ENCODE measurements at places on chromosomes 2 and 18.

DNA sequence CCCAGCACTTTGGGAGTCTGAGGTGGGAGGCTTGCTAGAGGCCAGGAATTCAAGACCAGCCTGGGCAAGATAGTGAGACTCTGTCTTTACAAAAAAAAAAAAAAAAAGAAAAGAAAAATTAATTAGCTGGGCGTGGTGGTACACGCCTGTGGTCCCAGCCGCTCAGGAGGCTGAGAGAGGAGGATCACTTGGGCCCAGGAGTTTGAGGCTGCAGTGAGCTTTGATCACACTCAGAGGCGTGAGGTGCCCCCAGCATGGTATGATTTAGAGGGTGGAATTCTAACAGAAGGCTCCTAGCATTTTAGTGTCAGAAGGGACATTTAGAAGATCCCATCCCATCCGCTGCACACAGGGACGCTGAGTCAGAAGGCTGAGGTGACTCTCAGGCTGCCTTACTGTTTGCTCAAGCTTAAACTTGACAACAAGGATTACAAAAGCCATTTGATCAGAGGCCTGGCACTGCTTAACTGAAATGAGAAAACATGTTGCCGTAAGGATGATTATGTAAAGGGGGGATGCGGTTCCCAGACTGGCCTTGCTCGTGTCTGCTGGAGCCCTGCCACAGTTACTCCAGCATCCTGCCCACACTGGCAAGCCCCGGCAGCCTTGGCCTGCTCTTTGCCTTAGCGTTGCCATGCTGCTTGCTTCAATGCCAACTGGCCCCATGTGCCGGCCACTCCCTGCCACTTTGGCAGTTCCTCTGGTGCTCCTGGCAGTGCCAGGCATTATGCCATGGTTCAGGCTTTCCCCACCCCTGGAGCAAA lies 45.6 kb upstream of the SLC1A4 start:
- no peak for DNase-seq

GRCh38 chr18:73826098-73826497 lies 321.5 kb downstream of the FBXO15 start:
- no peak for DNase-seq

GRCh38 chr2:210224941-210225672 lies at the start of gene ACADL:
ACADL (minus strand) TSS chr2:210225447; CDS start chr2:210225263, 184 bp downstream.
- DNase-seq: no peak

GRCh38 chr2:241882091-241882625 lies 12.6 kb downstream of the RTP5 start:
- DNase-seq: peak; percentile 60

- DNase-seq: no peak
These were observed 134.2 kb upstream of the SPRED2 start for GRCh38 chr2:65566617-65567016.

DNA sequence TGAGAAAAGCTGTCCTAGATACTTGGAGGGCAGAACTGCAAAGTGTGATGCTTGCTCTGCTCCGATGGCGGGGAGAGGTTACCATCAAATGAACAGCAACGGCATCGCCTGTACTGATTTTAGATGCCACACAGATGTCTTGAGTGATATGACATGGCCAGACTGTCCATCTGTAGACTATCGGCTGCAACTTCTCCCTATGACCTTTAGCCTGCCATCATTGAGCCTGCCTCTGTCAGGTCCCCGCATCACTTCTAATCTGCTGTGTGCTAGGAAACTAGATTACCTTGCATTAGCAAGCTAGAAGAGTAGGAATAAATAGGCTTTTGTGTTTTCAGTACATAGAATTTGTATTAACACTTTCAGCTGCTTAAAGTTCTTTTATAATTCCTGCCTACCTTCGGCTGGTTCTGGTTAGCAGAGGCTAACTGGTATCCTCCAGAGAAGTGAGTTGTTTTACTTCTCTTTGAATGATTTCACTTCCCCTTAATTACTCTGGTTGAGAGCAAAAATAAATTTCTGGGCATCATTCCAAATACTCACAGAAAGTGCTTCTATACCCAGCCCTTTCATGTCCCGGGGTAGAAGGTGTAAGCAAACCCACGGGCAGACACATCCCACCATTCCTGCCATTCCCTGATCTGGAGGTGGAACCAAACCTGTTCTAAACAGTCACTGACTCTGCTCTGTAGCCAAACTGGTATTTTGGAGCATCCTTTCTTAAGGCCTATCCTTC lies 24.0 kb downstream of the GAREM2 start:
- no peak for DNase-seq

GRCh38 chr18:9648431-9649163 lies 34.2 kb upstream of the PPP4R1 start:
- no peak for DNase-seq

- DNase-seq: no peak
These were observed 66.1 kb upstream of the ZNF397 start for GRCh38 chr18:35174745-35175144.

- no peak for DNase-seq
These were observed 20.5 kb downstream of the ADAM17 start for GRCh38 chr2:9535177-9535576.

- no peak for DNase-seq
These were observed 68.7 kb downstream of the COL4A4 start for GRCh38 chr2:227095346-227095745.

GRCh38 chr18:10524507-10525370 lies 1.1 kb upstream of the NAPG start:
- no peak for DNase-seq

DNA sequence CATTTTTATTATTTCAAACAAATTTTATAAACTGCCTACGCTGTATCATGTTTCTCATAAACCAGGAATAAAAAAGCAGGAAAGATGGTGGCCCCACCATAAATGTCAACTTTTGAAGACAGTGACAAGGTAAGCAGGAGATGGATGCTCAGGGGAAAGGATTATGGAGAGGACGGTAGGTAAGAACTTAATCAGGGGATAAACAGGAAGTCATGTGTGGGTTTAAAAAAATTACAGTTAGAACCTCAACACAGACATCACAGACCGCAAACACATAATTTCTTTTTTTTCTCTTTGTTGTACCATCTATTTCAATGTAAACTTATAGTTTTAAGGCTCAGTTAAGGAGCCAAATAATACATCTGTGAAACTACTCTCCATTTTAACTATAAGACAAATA lies 575.2 kb upstream of the SLC8A1 start:
- no peak for DNase-seq

DNA sequence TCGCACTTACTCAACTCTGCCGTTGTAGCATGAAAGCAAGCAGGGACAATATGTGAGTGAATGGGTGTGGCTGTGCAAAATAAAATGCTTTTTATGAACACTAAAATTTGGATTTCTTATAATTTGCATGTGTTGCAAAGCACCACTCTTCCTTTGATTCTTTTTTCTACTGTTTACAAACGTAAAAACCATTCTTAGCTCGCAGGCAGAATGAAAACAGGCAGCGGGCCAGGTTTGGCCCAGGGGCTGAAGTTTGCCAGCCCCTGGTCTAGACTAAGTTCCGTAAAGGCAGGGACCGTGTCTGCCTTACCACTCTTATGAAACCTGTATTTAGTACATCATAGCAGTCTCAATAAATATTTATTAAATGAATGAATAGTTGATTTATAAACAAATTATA lies 83.7 kb upstream of the SPATS2L start:
- no peak for DNase-seq

DNA sequence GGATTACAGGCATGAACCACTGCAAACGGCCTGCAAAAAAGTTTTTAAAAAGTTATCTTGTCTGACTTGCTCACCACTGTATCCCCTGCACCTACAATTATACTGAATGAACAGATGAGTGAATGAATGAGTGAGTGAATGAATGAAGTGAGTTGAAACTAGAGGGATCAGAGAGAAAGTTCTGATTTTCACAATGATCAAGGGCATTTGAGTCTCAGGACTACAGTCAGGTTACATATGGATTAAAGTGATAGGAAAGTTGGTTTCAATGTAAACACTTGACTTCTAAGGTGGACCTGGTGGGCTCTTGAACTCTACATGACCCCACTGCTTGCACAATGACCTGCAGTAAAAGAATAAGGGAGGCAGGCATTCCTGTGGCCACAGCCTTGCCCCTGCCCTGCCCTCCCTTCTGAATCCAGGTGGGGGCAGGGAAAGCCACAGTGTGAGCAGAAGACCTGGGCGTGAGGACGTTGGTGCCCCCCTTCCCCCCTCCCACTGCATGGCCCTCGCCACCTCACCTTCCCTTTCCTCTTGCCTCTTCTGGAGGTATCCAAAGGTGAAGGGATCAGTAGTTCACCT lies 10.7 kb downstream of the C2orf80 start:
- no peak for DNase-seq

DNA sequence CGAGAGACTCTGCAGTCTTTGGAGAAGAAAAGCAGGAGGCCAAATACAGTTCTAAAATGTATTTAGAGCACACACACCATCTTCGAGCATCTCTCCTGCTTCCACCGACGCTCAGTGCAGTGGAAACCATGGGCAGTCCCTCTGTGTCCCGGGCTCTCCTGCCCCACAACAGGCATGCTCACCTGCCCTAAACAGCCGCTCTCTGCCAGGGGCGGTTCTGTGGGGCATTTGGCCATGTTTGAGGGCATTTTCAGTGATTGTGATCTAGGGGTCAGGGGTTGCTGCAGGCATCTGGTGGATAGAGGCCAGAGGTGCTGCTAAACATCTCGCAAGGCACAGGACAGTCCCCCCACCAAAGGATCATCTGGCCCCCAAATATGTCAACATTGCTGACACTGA lies 55.8 kb downstream of the EMX1 start:
- DNase-seq: no peak

- no peak for DNase-seq
These were observed 292.5 kb downstream of the TNS1 start for GRCh38 chr2:217710211-217710765.

DNA sequence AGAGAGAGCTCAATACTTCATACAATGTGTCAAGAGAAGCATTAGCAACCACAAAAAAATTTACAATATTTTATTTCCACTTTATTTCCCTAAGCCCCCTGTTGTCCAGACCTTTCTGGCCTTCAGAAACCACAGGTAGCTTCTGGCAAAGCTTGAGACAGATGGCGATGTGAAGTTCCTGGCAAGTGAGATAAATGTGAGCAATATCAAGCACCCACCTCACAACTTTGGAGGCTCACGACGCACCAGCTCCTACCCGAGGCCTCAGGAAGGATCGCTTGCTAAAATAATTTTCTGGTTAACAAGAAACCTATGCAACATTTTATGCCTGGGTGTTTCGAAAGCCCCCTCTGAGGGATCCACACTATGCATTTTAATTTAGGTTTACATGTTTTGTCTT lies 158.1 kb upstream of the CHAC2 start:
- DNase-seq: no peak

DNA sequence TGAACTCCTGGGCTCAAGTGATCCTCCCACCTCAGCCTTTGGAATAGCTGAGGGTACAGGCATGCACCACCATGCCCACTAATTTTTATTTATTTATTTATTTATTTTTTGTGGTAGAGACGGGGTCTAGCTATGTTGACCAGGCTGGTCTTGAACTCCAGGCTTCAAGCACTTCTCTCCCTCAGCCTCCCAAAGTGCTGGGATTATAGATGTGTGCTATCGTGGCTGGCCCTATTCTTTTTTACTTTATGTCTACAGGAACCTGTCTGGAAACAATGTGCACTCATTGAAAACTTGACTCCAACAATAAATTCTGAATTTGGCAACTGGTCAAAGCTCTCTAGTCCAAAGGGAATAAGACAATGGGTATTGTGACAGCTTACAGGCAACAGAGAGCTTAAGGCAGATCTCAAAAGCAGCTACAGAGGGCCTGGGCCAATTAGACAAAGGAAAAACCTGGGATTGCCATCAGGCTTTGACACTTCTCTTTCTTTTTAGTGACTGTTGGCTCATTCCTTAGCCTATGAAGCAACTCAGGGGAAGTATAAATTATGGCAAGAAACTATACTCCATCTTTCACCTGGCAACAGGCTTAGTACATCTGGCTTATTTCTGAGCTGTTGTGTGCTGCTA lies 55.1 kb upstream of the RAPGEF4 start:
- no peak for DNase-seq

DNA sequence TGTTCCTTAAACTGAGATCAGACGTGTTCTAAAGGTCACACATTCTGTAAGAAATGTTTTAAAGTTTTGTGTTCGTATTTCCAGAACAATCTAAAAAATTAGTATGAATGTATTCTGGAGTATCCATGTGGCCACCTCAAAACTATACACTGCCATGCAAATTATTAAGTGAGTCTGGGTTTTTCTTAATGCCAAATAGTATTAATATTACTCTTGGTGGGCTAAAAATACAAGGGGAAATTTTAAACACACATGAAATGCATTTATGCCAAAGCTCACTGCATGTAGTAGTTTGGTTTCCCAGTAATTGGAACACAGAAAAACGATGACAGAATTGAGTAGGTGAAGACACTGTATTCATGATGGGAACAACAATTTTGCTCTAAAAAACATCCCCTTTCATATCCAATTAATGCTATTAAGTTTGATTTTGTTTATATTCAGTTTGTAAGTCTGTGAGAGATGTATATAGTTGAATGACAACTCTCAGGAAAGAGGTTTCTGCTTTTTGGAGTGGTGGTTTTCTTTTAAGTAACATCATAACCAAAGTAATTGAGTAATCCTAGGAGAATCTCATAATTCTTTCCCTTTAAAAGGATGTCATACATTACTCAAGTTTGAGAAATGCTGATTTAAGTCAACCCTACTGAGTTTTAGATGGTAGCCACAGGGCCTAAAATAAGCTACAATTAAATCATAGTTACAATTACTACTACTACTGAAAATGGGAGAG lies 75.7 kb upstream of the CDCA7 start:
- no peak for DNase-seq
